ENCODE measurements at places on chromosomes 16 and 17. TPM values are rescaled to one million over a fixed set of nuclear protein-coding genes. Genes with fewer than 3 reads are reported as not detected.

GRCh38 chr16:4976079-4976478, 17.9 kb downstream of the SEC14L5 start:
- DNase-seq: no peak

- no peak for DNase-seq
These were observed 238.1 kb downstream of the MRTFB start for GRCh38 chr16:14309001-14309886.

- DNase-seq: no peak
These were observed 618 bp downstream of the CCDC78 start for GRCh38 chr16:725463-726187.

- DNase-seq: no peak
These were observed 124.7 kb downstream of the MAF start for GRCh38 chr16:79475841-79476240.

- DNase-seq: peak; percentile 78
These were observed 12.4 kb downstream of the SGCA start for GRCh38 chr17:50177983-50178834.

- no peak for DNase-seq
These were observed 16.4 kb downstream of the DRC3 start for GRCh38 chr17:17989081-17989480.

- peak; percentile 62 for DNase-seq
These were observed 927 bp upstream of the SULT1A2 start for GRCh38 chr16:28597692-28598261.

- DNase-seq: no peak
These were observed 52.6 kb upstream of the CRISPLD2 start for GRCh38 chr16:84766978-84767773.

GRCh38 chr17:57110579-57111325, 25.7 kb downstream of the AKAP1 start:
- no peak for DNase-seq

DNA sequence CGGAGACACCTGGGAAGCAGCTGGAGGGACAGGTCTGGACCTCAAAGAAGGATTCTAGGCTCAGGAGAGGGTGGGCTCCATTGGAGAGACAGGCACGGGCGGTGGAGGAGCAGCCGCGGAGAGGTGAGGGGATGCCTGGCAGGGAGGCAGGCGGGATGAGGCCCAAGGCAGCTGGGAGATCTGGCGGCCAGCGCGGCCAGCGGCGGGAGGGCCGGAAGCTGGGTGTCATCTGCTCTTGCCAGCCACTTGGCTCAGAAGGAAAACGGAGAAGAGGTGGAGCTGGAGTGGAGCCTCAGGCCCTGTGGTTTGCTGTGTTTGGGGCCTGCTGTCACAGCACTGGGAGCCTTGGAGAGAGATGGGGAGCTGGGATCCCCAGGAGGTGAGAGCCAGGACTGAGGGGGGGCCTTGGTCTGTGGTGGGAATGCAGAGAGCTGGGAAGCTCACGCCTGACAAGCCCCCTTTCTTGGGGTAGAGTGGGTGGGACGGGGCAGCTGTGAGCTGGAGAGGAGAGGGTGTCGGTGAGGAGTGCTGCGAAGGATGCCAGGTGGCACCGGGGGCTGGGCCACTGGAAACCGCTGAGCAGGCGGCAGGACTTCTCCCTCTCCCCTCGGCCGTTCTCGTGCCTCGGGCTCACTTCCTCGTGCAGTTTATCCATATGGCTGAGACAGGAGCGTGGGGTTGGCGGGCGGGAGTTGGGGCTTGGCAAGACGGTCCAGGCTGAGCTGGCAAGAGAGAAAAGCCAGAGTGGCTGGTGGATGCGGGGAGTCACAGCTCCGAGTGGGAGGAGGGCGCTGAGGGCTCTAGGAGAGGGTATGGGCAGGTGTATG, 8.0 kb downstream of the TBC1D24 start:
- peak; percentile 86 for DNase-seq

DNA sequence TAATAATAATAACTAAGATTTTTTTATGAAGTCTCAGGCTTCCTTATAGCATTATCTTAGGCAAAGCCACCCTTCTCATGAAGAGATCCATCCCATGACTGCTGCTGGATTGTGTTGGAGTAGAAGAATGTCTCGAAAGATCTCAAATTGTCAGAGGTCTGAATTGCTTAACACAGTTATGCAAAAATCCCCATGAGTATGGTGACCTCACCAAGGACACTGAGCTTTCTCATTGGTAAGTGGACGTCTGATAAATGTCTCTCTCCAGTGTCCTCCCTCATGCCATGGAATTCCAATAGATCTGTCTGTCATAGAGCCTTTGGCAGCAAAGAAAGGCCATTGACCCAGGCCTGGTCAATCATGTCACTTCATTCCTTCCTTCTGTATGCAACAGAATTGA, 264.5 kb downstream of the CDH11 start:
- DNase-seq: no peak

GRCh38 chr17:28706471-28707338, 5.0 kb downstream of the PROCA1 start:
- DNase-seq: peak; percentile 35

- peak; percentile 50 for DNase-seq
These were observed 15.4 kb upstream of the CCL22 start for GRCh38 chr16:57343221-57343620.

- peak; percentile 50 for DNase-seq
These were observed 9.5 kb upstream of the KSR1 start for GRCh38 chr17:27446569-27447301.

DNA sequence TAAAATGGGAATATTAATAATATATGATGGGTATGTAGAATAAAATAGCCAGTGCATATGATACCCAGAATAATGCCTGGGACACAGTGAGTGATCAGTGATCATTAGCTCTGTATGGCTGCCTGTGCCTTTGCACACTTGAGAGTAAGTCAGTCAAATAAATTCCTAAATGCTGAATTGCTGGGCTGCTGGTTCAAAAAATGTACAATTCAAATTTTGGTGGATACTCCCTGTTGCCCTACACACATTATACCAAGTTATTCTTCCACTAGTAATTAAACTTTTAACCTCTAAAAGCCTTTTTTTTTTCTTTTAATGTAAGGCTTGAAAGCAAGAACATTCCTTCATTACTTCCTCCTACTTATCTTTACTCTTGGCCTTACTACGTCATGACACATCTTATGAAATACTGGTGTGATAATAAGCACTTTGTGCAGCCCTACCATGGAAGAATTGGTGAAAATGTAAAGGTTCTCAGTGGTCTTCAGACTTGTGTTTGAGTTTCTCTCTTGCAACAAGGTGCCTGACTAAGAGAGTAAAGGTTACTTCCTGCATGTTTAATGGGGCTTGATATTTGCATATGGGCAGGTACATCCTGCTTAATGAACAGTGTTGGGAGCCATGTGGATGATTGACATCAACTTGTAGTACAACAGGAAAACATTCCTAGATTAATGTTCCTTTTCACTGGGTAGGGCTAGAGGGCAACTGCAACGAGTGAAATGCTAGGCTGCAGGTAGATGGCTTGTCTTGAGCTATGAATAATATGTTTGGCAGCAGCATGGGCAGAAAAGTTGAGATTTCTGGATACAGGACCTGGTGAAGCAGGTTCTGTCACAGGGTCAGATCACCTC, 84.3 kb downstream of the PRKCA start:
- DNase-seq: no peak

DNA sequence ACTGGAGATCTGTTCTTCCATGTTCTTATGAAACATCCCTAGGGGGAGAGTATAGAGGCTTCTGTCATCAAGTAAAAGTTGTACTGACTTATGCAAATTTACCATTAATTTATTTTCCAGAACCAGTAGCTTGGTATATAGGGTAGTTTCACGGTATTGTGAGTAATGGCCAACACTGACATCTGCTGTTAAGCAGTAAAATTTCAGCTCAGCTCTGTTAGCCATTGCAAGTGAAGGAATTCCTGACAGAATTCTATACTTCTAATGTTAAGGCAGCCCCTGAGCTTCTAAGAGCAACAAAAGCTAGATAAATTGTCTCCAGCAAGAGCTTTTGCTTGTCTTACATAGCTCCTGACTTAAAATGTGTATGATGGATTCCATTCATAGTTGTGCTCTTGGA, 613.5 kb upstream of the C16orf82 start:
- no peak for DNase-seq

DNA sequence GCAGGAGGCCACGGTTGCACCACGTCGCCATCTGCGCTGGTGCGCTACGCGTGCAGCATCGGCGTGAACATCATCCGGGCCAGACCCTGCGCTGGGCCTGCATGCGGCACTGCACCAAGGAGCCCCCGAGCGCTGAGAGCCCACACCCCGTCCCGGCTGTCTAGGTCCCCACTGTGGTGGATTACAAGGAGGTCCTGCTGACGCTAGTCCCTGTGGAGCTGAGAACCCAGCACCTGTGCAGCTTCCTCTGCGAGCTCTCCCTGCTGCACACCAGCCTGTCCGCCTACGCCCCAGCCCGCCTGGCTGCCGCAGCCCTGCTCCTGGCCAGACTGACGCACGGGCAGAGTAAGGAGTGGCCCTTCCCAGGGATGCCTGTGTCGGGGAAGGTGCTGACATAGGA, 10.8 kb upstream of the TEDC2 start:
- no peak for DNase-seq

- no peak for DNase-seq
These were observed 23.2 kb upstream of the WSCD1 start for GRCh38 chr17:6046931-6047330.

GRCh38 chr17:17379197-17379991, 76.2 kb downstream of the NT5M start:
- no peak for DNase-seq

- no peak for DNase-seq
These were observed 87.5 kb downstream of the SOCS1 start for GRCh38 chr16:11168386-11169051.

GRCh38 chr16:68244903-68245853, at the start of gene PLA2G15:
Gene PLA2G15, plus strand, starts transcription at chr16:68245373. Its CDS starts 54 bp downstream, at chr16:68245427.
- peak; percentile 99 for DNase-seq

GRCh38 chr17:80729761-80730160, 185.1 kb downstream of the RPTOR start:
- no peak for DNase-seq

DNA sequence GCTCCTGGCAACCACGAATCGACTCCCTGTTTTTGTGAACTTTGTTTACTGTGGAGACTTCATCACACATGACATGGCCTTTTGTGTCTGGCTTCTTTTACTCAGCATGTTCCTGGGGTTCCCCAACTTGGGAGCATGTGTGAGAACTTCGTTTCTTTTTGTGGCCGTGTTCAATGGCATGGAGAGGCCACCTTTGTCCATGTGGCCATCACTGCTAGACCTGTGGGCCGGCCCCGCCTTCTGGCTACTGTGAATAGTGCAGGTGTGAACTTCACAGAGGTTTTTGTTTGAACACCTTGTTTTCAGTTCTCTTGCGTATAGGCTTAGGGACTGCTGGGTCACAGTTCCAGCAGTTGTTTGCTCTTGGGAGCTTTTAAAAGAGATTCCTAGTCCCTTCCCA, 5.7 kb upstream of the SLC38A8 start:
- no peak for DNase-seq

DNA sequence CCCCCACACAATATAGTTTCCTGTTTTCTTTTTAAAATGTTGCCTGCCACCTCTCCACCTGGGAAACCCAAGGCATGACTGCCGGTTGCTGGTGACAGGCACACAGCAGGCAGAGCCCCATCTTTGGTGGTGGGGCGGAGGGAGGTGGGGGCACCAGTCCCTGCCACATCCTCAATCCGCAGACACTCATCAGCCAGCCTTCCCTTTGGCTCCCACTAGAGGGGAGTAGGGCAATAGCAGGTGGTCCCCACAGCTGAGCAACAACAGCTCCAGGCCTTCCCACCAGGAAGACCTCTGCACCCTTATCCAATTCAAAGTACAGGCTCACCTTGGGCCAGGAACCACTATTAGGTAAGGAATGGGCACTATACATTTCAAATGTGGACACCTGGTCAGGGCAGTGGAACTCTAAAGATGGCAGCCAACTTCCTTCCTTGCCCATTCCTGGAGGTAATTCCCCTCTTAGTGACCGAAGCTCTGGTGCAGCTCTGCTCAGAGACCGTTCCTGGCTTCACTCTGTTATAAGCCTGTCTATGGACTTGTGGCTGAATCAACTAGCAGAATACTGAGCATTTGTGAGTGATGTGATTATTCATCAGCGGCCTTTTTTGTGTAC, 13.9 kb downstream of the RECQL5 start:
- no peak for DNase-seq

DNA sequence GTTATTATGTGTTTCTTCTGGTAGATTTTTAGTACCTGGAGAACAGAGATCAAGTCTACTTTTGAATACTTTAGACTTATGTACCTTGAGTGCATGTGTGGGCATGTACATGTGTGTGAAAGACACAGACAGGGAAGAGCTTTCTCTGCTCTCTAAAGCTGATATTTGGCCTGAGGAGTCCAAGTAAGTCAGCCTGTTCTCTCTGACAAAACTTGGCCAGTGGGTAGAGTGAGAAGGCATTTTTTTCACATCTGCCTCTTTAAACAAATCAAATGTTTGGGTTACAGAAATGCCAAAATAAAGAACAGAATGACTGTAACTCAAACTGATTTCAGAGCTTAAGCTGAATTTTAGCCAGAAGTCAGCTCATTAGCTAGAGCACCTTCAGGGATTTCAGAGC, 309.7 kb upstream of the DYNLRB2 start:
- no peak for DNase-seq

DNA sequence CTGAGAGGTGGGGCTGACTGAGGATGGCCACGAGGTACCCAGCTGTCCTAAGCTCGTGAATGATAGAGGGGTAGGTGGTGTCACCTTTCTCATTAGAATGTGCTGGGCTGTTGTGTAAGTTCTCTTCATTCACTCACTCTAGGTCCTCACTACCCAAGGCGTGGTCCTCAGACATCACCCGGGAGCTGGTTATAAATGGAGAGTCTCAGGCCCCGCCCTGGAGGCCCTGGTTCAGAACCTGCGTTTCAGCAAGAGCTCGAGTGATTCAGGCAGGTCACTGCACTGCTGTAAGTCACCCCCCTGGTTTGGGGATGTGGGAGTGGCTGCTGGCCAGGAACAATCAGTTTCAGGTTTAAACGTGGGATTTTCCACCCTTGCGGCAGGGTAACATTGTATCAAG, 139.8 kb downstream of the FOXL1 start:
- DNase-seq: no peak

- no peak for DNase-seq
These were observed 5.7 kb downstream of the RMI2 start for GRCh38 chr16:11350921-11351335.

DNA sequence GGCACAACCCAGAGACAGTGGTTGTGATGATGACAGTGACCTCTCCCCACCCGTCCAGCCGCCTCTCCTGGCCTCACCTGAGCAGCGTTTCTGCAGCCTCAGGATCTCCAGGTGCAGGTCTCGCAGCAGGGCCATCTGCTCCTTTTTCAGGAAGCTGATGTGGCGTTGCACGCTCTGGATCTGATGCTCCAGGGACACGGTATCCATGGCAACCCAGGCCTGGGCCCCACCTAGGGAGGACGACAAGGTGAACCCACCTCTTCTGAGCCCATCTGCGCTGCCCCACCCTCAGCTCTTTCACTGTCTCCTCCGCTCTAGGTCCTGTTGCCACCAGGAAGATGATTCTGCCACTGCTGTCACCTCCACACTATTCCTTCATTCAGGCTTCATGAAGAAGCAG, 14.5 kb downstream of the CCDC92B start:
- DNase-seq: peak; percentile 20

SOCS1 gene
- 3.0 TPM for total RNA-seq

HAS3 gene
- 0.18 TPM for total RNA-seq

HBM gene
- total RNA-seq: not detected

ZFPM1 gene
- total RNA-seq: 11.4 TPM

ASGR2 gene
- 0.29 TPM for total RNA-seq

CFAP97D1 gene
- not detected for total RNA-seq

GAS7 gene
- total RNA-seq: 130 TPM

MT1A gene
- total RNA-seq: 1.6 TPM

CA10 gene
- total RNA-seq: not detected

SRCIN1 gene
- 2.3 TPM for total RNA-seq

KRTAP4-9 gene
- total RNA-seq: not detected

KIF18B gene
- total RNA-seq: 0.08 TPM

IRX3 gene
- total RNA-seq: 9.4 TPM

DHODH gene
- total RNA-seq: 47.7 TPM

OR3A2 gene
- total RNA-seq: 0.76 TPM
